ENCODE measurements at places on chromosomes 5 and 9. TPM values are rescaled to one million over a fixed set of nuclear protein-coding genes. Genes with fewer than 3 reads are reported as not detected.

The CSF2 gene
- 0.09 TPM for total RNA-seq

DNA sequence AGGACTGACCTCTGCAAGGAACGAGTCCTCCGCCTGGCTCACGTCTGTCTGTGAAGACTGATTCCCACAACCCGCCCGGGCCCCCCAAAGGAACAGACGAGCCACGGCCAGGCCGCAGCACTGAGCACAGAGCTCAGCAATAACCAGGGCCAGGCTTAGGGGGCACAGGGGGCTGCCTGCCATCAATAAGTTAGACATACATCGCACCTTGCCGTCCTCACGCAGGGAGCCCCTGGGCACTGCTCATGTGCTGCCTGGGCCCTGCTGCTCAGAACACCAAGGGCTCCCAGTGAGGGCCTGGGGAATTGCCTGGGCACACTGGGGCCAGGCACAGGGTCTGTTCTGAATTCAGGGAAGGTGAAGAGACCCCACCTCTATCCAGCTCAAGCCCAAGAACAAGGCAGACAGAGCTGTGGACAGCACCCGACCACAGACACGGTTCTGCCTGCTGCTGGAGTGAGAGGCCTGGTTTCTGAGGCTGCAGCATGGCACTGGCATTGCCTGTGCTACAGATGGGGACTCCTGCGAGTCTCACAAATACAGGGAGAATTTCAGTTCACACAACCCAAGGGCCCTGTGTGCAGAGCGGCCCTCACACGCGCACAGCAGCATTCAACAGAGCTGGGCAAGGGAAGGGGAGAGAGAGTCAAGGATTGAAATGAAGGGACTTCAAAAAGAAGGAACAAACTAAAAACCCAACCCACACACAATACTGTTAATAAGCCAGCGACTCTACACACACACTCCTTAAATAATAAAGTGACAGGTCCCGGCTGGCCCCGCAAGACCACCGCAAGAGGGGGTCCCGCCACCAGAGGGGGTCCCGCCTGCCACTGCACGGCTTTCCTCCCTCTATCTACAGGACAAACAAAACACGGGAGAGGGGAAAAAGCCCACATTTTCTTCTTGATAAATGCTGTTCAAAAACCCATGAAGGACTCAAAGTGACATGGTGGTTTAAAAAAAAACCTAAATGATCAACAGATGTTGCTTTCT lies 32.0 kb downstream of the PRRT1B start:
- H3K27me3 ChIP-seq, result no peaks in the 10 kb centered on the region
- DNase-seq, result no peak
- peaks cover 60% of the 10 kb centered on the region for H3K36me3 ChIP-seq
- peaks cover 28% of the 10 kb centered on the region for H3K4me1 ChIP-seq
- no peak overlapping the region for H3K4me3 ChIP-seq

The TMC1 gene
- total RNA-seq, result 0.28 TPM

- no peak overlapping the region for H3K4me3 ChIP-seq
- no peaks in the 10 kb centered on the region for H3K27me3 ChIP-seq
- H3K36me3 ChIP-seq, result no peaks in the 10 kb centered on the region
- DNase-seq, result no peak
- no peak overlapping the region for H3K27ac ChIP-seq
- no peaks in the 10 kb centered on the region for H3K4me1 ChIP-seq
Observed at GRCh38 chr5:58019614-58020013, 440.3 kb downstream of the PLK2 start.

DNA sequence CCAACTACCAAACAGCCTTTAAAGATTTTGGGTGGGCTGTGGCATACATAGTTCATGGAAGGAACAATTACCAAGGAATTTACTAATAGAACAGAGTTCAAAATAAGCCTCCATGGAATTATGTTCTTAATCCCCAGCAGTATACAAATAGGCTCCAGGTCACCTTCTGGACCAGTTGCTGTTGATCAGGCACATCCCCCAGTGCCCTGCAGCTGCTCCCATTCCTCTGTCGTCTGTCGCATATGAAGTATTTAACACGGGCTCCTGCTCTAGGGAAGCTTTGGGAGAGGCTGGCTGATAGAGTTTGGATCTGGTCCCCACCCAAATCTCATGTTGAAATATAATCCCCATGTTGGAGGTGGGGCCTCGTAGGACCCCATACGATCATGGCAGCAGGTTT lies 17.8 kb downstream of the SHC3 start:
- no peak overlapping the region for H3K4me3 ChIP-seq
- H3K27me3 ChIP-seq, result no peaks in the 10 kb centered on the region
- H3K27ac ChIP-seq, result no peak overlapping the region
- H3K36me3 ChIP-seq, result no peaks in the 10 kb centered on the region

DNA sequence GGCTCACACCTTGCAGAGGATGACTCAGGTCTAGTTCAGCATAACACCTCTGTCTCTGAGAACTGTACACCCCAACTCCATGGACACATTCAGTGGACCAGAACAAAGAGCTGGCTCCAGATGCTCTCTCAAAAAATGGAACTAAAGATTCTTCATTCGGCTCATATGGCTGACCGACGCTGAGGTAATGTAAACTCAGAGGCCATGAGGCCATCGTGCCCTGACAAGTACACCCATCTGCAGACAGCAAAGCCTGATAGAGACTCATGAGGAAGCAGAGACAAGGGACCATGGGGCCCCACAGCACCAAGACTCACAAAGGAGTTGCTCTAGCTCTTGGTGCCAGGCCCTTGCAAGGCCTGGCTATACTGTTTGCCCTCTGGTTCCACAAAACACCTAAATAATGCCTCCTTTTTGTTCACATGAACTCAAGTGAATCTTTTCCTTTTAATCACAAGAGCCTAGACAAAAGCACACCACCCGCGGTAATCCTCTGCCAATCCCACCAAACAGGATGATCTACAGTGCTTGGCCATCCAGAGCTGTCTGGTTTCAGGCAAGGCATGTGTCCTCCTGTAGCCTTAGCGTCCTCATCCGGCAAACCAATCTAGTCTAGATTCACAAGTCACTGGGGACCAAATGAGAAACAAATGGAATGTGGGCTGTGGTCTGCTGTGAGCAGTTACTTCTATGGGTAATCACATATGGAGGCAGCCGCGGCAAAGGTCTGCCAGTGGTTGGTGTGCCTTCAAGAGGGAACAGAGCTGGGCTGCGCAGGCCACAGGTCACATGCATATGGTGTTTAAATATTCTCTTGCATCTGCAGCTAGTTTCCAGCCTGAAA lies 22.7 kb downstream of the MED27 start:
- peak overlapping the region; percentile 40 for H3K27ac ChIP-seq
- no peaks in the 10 kb centered on the region for H3K27me3 ChIP-seq
- DNase-seq, result no peak

DNA sequence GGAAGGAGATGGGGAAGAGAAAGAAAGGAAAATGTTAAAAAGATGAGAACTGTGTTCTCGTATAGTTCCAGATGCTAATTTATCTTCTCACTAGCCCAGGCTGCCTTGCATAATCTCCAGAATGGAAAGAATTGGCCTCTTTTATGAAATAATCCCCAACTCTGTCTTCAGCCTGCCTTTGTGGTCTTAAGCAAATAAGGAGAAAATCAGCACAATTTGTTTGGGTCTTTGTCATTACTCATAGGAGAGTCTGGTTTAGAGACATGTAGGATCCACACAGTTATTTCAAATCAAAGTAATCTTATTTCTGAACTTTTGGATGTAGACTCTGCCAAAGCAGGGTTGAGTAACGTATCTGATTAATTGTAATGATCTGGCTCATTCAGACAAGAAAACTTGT lies 50.7 kb upstream of the CAMK4 start:
- H3K4me3 ChIP-seq, result no peak overlapping the region
- H3K36me3 ChIP-seq, result no peaks in the 10 kb centered on the region
- no peak for DNase-seq
- H3K27me3 ChIP-seq, result no peaks in the 10 kb centered on the region

The RBM27 gene
- 17.8 TPM for total RNA-seq

GRCh38 chr5:142615948-142616347 lies 69.9 kb downstream of the FGF1 start:
- H3K36me3 ChIP-seq, result no peaks in the 10 kb centered on the region
- no peak overlapping the region for H3K4me3 ChIP-seq
- no peak for DNase-seq
- peaks cover 13% of the 10 kb centered on the region for H3K4me1 ChIP-seq
- H3K27me3 ChIP-seq, result peaks cover 2% of the 10 kb centered on the region

DNA sequence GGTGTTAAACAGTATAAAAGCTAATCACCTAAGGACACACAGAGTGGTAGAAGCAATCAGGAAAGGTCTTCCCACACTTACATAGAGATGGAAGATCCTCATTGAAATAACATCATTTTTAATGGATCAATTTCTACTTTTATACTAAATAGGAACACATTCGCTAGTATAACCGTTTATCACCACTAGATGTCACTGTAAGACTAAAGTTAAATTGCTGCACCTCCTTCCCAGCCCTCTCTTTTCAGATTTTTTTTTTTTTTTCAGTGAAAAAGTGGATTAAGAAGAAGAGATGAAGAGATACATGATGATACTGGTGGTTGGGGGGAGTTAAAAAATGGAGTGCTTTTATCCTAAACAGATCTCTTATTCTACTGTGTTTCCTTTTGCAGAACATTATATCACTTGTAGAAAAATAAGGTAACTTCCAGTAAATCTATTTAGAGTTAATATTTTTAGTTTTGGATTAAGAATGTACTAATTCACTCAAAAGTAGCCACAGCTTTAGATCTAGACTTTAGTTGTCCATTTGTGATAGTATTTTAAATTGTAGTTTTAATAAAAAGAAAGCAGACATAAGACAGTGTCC lies 116.9 kb upstream of the ARRDC3 start:
- H3K27me3 ChIP-seq, result no peaks in the 10 kb centered on the region
- no peaks in the 10 kb centered on the region for H3K36me3 ChIP-seq
- no peaks in the 10 kb centered on the region for H3K4me1 ChIP-seq

The HTR1A gene
- not detected for total RNA-seq

GRCh38 chr5:169286572-169287300 lies 14.2 kb downstream of the SLIT3 start:
- H3K4me1 ChIP-seq, result no peaks in the 10 kb centered on the region
- no peak overlapping the region for H3K4me3 ChIP-seq
- no peak for DNase-seq
- no peaks in the 10 kb centered on the region for H3K36me3 ChIP-seq

The SPINK13 gene
- total RNA-seq, result not detected

- H3K36me3 ChIP-seq, result peaks cover 3% of the 10 kb centered on the region
- H3K4me1 ChIP-seq, result peaks cover 42% of the 10 kb centered on the region
- no peaks in the 10 kb centered on the region for H3K27me3 ChIP-seq
- no peak for DNase-seq
Observed at GRCh38 chr5:179805529-179806249, 977 bp downstream of the MGAT4B start.

- no peaks in the 10 kb centered on the region for H3K4me1 ChIP-seq
- H3K27me3 ChIP-seq, result peaks cover 22% of the 10 kb centered on the region
- peak; percentile 0 for DNase-seq
- H3K27ac ChIP-seq, result no peak overlapping the region
- H3K36me3 ChIP-seq, result no peaks in the 10 kb centered on the region
Observed at GRCh38 chr5:45694255-45694814, 1.8 kb downstream of the HCN1 start.

DNA sequence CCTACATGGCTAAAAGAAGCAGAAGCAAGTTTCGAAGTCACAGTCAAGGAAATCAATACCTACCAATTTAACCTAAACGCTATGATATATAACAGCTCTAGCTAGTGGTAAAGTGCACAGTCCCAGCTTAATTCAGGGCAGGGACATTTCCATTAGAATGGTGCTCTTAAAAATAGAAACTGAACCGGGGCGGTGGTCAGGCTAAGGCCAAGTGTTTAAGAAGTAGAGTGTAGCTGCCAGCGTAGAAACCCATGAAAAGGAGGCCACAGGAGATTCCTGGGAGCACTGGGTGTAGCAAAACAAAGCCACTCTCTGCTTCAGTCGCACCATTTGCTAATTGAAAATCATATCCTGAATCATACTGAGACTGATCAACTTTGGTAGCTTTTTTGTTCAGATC lies 28.8 kb downstream of the PPIC start:
- no peak overlapping the region for H3K4me3 ChIP-seq
- no peaks in the 10 kb centered on the region for H3K4me1 ChIP-seq
- no peaks in the 10 kb centered on the region for H3K27me3 ChIP-seq
- no peak overlapping the region for H3K27ac ChIP-seq
- DNase-seq, result no peak
- H3K36me3 ChIP-seq, result no peaks in the 10 kb centered on the region

DNA sequence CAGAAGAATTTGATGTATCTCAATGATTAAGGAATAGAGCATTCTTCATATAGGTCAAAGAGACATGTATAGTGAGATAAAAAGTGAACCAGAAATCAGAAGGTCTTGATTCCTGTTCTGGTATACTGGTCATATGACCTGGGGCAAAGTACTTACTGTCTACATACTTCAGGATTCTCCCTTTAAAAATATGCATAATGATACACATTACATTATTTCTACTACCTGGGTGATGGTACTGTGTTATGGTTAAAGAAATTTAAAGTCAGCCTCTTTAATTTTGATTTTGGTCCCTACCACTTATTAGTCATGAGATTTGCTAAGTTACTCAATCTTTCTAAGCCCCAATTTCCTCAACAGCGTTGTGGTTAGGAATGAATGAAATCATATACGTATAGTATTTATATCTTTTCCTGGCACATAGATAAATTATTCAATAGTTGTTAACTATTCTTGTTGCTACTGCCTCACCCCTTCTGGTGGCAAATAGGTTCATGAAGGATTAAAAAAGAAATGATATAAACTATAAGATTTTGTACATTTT lies 984.1 kb downstream of the TLE4 start:
- no peak for DNase-seq
- no peak overlapping the region for H3K4me3 ChIP-seq
- H3K36me3 ChIP-seq, result no peaks in the 10 kb centered on the region
- no peak overlapping the region for H3K27ac ChIP-seq
- H3K27me3 ChIP-seq, result no peaks in the 10 kb centered on the region

The SPINK6 gene
- total RNA-seq, result 1.2 TPM

The BRD8 gene
- total RNA-seq, result 44.3 TPM

DNA sequence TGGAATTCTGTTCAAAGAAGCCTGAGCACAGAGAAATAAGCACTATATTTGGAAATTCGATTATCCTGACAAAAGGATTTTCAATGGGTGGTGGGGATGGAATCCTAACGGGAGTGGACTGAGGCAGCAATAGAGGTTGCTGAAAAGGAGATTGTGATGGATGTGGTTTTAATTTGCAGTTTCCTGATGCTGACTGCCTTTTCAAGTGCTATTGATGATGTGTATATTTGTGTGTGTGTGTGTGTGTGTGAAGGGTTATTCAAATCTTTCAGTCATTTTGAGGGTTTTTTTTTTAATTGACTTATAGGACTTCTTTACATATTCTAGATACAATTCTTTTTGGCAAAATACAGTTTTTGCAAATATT lies 614.5 kb downstream of the HINT1 start:
- no peaks in the 10 kb centered on the region for H3K27me3 ChIP-seq
- H3K4me3 ChIP-seq, result no peak overlapping the region
- H3K36me3 ChIP-seq, result no peaks in the 10 kb centered on the region
- no peak overlapping the region for H3K27ac ChIP-seq
- no peak for DNase-seq
- H3K4me1 ChIP-seq, result no peaks in the 10 kb centered on the region

GRCh38 chr5:158511454-158511853 lies 588.3 kb downstream of the EBF1 start:
- no peak overlapping the region for H3K4me3 ChIP-seq
- peak; percentile 20 for DNase-seq
- H3K36me3 ChIP-seq, result no peaks in the 10 kb centered on the region
- H3K27me3 ChIP-seq, result no peaks in the 10 kb centered on the region
- H3K27ac ChIP-seq, result peak overlapping the region; percentile 88

- H3K27ac ChIP-seq, result no peak overlapping the region
- DNase-seq, result no peak
- H3K4me3 ChIP-seq, result no peak overlapping the region
- H3K4me1 ChIP-seq, result peaks cover 3% of the 10 kb centered on the region
- peaks cover 25% of the 10 kb centered on the region for H3K27me3 ChIP-seq
Observed at GRCh38 chr5:170497311-170498038, 6.3 kb upstream of the KCNIP1 start.

- no peak overlapping the region for H3K4me3 ChIP-seq
- peaks cover 36% of the 10 kb centered on the region for H3K27me3 ChIP-seq
- H3K36me3 ChIP-seq, result no peaks in the 10 kb centered on the region
- peaks cover 4% of the 10 kb centered on the region for H3K4me1 ChIP-seq
- H3K27ac ChIP-seq, result no peak overlapping the region
Observed at GRCh38 chr9:129696944-129697655, 31.7 kb downstream of the PRRX2 start.
